ENCODE measurements at places on chromosomes 11 and 22. TPM values are rescaled to one million over a fixed set of nuclear protein-coding genes. Genes with fewer than 3 reads are reported as not detected.

- no peak for DNase-seq
Observed at GRCh38 chr11:130622141-130622542, 173.7 kb downstream of the ADAMTS15 start.

- no peak for DNase-seq
Observed at GRCh38 chr22:34111210-34111824, 191.0 kb upstream of the LARGE1 start.

DNA sequence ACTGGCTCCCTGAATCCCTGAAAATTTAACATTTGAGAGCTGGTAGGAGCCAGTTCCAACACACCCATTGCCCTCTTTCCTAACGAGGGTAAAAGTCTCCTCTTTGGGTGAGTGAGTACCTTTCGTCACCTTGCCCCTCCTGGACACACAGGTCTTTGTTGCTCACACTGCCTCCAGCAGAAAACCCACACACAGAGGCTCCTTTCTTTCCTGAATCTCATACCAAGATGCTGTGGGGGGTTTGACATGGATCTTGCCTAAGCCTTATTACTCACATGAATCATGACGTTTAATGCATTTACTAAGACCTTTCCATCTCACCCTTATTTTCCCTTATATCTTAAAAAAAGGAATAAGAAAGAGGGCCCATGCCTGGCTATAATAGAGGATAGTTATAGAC, 53.0 kb downstream of the PARVA start:
- DNase-seq, result no peak

DNA sequence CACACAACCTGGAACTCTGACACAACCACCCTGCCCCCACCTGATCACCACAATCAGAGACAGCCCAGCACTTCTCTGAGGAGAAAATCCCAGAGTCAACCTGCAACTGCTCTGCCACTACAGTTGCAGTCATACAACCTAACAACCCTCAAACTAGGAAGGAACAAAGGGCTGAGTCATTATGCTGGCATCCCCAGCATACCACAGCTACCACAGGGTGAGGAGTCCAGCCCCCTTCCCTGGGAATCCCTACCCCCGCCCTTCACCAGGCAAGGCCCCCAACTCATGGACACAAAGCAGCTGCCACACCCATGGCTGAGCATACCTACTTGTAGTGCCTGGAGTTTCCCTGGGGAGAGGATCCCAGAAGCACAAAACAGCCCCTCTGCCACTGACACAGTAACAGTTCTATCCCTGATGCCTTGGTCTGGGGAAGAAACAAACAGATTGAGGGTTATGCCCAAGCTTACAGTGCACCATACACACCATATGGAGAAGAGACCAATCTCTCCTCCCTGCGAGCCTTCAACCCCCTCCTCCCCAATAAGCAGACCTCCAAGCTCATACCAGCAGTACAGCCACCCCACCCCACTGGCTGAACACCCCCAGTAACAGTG, 68.5 kb upstream of the C11orf58 start:
- DNase-seq, result no peak

DNA sequence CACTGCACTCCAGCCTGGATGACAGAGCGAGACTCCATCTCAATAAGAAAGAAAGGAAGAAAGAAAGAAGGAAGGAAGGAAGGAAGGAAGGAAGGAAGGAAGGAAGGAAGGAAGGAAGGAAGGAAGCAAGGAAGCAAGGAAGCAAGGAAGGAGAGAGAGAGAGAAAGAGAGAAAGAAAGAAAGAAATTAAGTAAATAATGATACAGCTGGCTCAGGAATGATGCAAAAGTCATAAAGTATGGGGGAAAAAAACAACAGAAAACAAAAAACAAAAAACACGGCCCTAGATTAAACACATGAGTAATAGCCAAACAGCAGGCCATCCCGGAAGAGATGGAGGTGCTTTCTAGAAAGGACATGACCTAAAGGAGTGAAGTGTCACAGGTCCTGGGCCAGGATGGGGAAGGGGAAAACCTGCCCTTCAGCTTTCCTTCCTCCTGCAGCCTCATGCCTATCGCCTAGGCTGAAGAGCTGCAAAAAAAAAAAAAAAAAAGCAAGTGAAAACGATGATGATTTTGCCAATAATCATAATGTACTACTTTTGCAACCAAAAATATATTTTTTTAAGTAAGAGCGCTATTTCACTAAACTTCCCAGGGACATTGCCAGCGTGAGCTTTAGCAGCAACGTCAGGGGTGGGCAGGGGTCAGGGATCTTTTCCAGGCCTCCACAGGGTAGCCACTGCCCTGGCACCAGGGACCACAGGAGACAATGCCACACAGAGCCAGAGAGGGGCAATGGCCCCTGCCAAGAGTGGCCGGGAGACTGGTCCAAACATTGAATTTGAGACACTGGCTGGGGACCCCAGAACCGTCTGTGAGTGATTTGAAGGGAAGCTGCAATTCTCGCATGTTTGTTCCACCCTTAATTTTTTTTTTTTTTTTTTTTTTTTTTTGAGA, 28.2 kb upstream of the TMPRSS4 start:
- DNase-seq, result no peak

- DNase-seq, result no peak
Observed at GRCh38 chr11:83115551-83115950, 41.4 kb upstream of the PCF11 start.

GRCh38 chr11:16793009-16793408, 54.6 kb downstream of the C11orf58 start:
- no peak for DNase-seq

DNA sequence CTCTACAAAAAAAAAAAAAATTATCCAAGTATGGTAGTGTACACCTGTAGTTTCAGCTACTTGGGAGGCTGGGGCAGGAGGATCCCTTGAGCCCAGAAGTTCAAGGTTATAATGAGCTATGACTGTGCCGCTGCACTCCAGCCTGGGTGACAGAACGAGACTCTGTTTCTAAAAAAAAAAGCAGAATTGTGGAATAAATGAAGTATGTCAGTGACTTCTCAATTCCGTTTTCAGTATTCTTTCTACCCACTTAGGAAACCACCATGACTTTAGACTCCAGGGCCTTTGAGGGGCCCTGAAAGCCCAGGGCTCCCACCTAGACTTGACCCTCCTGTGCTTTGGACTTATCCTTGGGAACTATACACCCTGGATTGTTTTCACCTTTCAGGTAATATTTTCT, 6.5 kb upstream of the NUP160 start:
- DNase-seq, result no peak

DNA sequence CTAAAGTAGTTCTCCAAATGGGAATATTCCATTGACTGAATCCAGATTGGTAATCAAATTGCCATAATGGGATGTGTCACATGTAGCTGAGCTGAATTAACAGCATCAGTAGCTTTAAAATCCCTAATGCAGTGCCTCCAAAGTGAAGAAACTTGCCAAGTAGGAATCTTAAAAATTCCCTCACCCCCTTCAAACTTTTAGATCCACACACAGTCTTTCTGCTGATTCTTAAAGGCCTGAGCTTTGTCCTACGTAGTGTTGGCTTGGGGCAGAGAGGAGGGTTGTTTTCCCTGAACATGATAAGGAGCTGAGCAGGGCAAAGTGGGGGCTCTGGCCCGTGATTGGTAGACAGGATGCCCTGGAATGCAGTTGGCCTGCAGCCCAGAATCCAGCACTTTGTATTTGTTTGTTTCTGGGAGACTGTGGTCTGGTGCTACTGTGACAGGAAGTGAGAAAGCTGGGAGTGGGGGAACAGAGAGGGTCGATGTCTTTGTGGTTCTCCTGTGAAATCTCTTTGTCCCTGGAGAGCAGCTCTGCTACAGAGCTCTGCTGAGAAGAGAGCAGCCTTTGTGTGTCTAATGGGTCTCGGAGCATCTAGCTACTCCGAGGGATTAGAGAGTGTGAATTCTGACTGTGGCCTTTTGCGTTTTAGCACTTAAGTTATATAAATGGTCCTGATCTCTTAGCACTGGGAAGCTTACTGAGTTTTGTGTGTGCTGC, 16.9 kb downstream of the CTNND1 start:
- peak; percentile 87 for DNase-seq

GRCh38 chr22:35510481-35510934, 30.1 kb upstream of the RASD2 start:
- DNase-seq, result no peak

DNA sequence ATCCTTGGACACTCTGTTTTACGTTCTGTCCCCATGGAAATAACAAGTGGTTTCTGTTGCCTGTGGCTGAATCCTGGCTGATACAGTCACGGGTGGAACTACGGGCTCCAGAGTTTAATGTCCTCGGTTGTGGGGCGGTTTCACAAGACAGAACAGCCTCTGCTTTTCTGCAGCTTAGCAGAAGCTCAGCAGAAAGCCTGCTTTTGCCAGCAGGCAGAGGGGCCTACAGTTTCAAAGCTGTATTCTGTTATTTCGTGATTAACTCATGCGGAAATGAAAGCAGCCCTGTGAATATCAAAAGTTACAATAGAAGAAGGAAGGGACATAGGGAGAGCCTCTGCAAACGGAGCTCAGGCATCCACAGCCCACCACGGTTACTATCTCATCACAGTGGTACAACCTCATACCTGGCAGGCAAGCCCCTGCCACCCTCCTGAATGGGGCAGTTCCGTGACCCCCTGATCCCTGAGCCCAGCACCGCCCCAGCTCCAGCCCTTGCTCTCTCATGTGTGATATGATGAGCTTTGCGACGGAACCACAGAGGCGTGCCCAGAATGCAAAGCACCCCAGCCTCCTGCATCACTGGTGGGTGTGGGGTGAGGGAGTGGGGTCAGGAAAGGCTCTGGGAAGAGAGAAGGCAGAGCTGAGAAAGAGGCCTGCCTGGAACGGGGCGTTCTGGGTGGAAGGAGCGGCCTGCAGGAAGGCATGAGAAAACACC, 360.6 kb downstream of the BRD1 start:
- no peak for DNase-seq

DNA sequence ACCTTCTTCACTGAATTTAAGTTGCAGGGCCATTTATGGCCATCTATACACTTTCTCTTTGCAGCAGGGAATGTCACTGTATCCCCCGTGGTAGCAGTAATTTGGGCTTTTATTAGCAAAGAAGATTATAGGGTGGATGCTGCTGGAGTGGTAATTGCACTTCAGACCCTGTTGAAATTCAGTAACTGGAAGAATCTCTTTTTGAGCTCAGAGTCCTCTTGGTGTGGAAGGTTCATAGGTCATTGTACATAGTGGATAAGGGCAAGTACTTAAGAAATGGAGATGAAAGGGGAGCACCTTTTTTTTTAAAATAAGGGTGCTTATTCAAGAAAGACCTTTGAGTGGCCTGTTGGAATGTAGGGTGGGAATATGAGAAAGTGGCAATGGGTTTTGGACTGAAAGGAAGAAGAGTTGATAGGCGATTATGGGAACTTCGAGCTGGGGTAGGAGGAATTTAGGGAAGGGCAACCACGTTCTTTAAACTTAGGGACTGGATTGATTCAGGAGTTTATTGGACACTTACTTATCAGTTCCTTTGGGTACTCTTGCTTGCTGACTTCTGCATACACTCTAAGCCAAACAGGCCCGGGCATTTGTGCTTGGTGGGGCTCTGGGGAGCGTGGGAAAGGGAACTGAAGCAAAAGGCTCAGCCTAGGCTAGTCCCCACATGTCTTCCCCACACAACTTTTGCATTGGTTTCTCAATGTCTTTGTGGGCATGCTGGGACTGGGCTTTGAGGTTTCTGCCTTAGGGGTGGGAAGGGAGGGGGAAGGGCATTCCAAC, 26.5 kb downstream of the CTNND1 start:
- no peak for DNase-seq

MRPL21 gene
- polyA plus RNA-seq, result 57.2 TPM

IL18 gene
- 1.5 TPM for polyA plus RNA-seq

MRGPRE gene
- not detected for polyA plus RNA-seq

TRIM29 gene
- 1.5 TPM for polyA plus RNA-seq

All from BJ (cell line).